ENCODE measurements at places on chromosomes 1 and 21.

- DNase-seq, result no peak
Observed at GRCh38 chr1:166031932-166032571, 134.7 kb downstream of the FAM78B start.

- no peak for DNase-seq
Observed at GRCh38 chr21:16468184-16468583, 738.4 kb downstream of the USP25 start.

GRCh38 chr21:32884062-32884461 lies 112.5 kb upstream of the PAXBP1 start:
- DNase-seq, result no peak

DNA sequence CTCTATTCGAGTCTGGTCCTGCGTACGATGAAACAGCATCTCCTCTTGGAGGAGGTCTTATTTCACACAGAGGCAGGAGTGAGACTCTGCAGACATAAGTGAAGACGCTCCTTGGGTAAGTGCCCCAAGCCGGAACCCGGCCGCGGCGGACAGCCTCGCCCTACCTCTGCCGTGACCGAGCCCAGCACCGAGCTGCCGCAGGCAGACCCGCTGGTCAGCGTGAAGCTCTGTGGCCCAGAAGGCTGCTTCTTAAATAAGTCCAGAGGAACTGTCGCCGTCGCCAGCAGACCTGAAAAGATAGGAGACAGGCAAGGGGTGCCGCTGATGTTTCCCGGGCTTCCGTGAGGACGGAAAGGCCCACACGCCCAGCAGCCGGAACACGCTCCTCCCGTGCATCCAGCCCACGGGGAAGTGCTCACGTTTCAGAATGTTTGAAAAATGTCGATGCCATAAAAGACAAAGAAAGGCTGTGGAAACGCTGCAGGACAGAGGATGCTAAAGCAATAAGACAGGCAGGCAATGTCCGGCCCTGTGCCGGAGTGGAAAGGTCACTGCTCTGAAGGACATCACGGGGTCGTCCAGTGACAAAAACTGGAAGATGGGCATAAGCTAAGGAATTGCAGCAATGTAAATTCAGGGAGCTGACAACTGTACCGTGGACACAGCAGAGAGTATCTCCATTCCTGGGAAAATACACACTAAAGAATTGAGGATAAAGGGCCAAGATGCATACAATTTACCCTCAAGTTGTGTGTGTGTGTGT lies 28.5 kb upstream of the PRDM15 start:
- DNase-seq, result no peak

GRCh38 chr1:243217349-243217748 lies 37.7 kb downstream of the CEP170 start:
- DNase-seq, result no peak

- DNase-seq, result no peak
Observed at GRCh38 chr1:244304156-244304555, 147.6 kb downstream of the ADSS2 start.

DNA sequence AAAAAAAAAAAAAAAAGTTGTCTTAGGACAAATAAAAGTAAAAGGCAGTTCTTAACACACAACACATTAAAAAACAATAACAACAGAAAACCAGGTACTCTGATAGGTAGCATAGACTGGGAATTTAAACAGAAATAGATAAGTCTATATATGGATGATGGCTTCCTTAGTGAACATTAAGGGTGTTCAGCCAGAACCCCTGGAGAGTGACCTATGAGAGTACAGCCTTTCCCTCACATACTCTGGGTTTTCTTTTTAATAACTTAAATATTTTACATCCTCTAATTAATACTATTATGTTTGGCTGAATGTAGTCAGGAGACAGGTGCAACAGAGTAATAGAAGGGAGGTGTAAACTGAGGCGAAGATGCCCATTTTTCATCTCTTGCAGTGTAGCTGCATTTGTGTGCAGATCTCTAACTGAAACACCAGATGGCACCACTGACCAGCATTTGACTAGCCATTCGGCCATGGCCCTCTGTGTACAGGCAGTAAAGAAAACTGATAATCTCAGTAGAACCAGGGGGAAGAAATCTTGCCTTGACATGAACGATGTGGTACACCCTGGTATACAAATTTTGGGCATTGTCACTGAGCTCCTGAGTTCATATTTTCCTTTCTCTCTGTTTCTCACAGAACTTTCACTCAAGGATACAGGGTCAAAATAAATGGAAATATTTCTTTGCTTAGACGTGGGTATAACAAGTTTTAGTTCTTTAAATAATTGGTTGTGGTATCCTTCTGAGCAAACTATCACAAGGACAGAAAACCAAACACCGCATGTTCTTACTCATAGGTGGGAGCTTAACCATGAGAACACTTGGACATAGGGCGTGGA lies 7.6 kb downstream of the TTF2 start:
- peak; percentile 57 for DNase-seq

- DNase-seq, result no peak
Observed at GRCh38 chr1:20487236-20487590, 1.2 kb upstream of the CAMK2N1 start.

GRCh38 chr1:90850181-90850897 lies 133.2 kb upstream of the BARHL2 start:
- no peak for DNase-seq

GRCh38 chr1:147492207-147492606 lies 49.1 kb upstream of the BCL9 start:
- DNase-seq, result no peak

- DNase-seq, result no peak
Observed at GRCh38 chr21:43269957-43270705, 101.3 kb downstream of the CRYAA start.

GRCh38 chr1:240956020-240956419 lies 344.1 kb upstream of the GREM2 start:
- DNase-seq, result no peak

DNA sequence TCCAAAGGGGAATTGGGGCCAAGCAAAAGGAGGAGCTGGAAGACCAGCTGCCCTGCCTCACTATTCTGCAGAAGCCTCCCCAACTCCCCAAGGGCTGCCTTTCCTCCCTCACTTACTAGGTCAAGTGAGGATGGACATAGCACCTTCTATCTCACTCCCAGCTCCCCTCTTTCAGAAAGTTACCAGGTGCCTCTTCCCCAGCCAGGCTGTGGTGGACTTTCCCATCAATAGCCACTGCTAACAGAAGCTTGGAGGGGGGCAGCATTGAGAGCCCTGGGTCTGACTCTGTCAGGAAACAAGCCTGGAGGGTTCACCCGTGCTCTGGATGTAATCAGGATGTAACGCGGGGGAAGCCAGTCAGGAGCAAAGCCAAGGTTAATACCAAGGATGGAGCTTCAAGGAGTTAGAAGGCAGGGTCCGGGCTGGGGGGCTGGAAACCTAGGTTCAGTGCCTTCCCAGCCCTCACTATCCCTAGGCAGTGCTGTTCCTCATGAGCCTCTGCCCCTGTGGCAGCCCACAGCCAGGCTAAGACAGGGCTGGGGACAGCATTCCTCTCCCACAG lies 127.8 kb upstream of the NGF start:
- no peak for DNase-seq

- DNase-seq, result no peak
Observed at GRCh38 chr1:76303340-76303717, 228.8 kb downstream of the ST6GALNAC3 start.

DNA sequence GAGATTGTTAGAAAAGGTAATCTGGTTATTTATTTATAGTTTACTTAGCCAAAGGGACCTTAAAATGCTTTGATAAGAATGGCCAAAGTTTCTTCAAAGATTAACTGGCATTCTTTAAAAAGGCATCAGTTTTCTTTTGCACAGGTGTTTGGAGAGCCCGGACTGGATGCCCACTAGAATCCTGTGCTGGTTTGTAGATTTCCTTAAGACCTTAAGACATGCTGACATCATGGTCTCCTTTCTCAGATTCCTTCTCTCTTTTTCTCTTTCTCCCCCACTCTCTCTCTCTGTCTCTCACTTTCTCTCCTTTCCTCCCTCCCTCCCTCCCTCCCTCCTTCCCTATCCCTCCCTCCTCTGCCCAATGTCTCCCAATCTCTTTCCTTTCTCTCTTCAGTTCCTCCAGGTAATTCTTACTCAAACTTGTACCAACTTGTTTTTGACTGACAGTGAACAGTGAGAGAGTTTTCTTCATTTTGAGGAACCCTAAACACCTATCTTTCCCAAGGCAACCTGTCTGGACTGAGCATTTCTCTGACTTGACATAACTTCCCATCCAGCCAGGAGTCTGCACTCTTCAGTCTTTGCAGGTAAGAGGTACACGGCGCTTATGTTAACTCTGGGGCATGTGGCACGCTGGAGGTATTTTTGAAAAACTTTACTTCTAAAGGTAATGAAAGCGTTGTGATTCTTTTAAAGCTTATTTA lies at the start of gene KCNJ15:
TSS of gene KCNJ15 (plus strand) at position 393 of the 704 bp plus-strand sequence. CDS start 42,271 bp downstream, outside the sequence.
- no peak for DNase-seq

DNA sequence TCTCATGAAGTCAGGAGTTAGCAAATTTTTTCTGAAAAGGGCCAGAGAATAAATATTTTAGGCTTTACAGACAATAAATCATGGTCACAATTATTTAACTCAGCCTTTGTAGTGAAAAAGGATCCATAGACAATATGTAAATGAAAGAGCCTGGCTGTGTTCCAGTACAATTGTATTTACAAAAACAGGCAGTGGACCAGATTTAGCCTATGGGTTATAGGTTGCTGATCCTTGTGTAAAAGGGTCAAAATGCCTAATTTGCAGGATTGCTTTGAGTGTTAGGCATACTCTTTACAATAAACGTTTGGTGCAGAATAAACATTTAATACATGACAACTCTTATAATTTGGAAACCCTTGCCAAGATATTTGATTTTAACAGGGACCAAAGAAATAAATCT lies 6.5 kb downstream of the SLAMF7 start:
- no peak for DNase-seq

DNA sequence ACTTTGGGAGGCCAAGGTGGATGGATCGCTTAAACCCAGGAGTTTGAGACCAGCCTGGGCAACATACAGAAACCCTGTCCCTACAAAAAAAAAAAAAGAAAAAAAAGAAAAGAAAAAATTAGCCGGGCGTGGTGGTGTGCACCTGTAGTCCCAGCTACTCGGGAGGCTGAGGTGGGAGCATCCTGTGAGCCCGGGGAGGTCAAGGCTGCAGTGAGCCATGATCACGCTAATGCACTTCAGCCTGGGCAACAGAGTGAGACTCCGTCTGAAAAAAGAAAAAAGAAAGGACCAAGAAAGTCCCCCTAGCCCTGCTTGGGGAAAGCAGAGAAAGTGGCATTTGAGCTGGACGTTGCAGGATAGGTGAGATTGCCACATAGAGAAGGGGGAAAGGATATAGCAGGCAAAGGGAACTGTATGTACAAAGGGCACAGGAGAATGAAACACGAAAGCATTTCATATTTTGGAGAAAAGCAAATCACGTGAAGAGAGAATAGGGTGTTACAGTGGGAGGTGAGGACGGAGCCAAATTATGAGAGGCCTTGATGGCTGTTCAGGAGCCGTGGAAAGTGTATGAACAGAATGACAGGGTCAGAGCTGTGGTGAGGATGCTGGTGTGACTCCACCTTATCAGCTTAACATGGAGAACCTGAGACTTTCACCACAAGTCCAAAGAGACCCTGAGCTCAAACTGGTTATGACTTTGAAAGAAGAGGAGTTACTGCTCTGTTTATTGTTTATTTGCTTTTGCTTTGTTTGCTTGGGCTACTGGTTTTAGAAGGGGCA lies 19.5 kb upstream of the LRIG2 start:
- DNase-seq, result no peak

DNA sequence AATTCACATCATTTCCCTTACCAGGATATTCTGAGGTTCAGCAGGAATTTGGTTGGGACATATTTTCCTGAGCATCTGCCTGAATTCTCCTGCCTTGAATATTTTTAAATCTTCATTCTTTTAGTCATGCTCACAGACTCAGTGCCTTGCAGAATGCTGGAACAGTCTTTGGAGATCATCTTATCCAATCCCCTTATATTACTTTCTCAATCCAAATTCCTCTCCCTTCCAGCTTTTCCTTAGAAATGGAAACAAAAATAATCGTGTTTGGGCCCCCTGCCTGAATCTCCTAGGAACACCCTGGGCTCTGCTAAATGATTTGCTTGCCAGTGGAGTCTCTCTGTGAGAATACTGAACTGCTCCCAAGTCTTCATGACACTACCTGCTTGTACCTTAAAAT lies 38.4 kb downstream of the LHX8 start:
- DNase-seq, result no peak

DNA sequence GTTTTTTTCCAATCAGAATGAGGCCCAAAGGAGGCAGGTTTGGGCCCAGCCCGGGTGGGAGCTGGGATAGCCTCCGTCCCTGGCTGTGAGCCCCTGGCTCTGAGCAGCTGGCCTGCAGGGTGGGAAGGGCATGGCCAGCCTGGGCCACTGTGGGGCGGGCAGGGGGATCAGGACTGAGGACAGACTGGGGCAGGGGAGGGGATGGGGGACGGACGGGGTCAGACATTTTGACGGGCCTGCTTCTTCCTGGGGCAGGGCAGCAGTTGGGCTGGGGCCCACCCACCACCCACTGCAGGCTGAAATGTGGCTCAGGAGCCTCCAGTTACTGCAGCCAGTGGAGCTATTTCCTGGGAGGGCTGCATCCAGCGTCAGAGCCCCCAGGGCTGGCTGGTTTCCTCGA lies 2.5 kb upstream of the SLC6A9 start:
- DNase-seq, result no peak

DNA sequence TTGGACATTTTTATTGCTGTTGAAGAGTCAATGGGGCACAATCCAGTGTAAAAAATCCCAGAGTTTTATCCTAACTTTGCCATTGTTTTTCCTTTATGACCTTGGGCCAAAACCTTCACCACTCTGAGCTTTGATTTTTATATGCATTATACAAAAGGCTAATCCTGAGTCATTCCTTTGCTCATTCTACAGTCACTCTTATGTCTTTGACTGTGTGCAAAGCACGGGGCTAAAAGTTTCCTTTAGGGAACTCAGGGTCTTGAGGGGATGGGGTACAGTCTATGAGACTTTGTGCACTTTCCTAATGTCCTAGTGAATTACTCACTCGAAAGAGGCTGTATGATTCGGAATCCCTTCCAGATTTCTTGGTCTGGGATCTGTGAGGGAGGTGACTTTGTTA lies 543.2 kb upstream of the CAMK1G start:
- DNase-seq, result no peak

DNA sequence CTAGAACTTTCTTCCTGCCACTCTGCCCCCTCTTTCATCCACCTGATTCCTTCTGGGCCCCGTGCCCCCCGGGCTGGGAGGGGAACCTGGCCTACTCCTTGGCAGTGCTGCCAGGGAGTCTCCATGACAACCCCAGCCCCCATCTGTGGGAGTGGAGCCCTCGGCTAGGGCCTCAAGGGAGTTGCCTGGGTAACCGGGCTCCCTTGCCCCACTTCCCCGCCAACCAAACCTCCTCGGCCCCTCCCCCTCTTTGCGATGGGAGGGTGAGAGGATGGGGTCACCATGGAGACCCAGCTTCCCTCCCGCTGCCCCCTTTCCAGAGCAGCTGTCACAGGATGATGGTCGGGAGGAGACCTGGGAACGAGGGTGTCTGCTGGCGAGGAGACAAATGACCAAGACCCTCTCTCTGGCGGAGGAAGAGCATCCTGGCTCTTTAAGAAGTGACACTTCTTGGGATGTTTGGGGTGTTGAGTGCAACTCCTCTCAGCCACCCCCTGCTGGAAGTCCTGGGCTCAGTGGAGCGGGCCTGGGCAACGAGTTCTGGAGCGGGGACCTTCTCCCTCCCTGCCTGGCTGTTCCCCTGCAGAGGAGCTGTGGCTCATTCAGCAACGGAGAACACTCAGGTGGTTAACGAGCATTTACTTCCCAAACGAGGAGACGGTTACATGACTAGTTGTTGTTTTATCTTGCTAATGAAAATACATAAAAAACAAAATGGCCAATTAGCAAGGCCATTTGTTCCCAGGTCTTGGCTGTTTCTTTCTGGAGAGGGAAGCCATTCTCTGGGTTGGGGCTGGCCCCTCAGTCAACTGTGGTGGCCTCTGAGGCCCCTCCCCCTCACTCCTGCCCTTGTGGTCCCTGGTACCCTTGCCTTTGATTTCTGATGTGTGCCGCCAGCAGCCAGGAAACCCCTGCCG lies 82.8 kb downstream of the UBIAD1 start:
- no peak for DNase-seq

- no peak for DNase-seq
Observed at GRCh38 chr1:85864727-85865126, 156.5 kb upstream of the ZNHIT6 start.
